NCI-H524 treated with DMSO at 0.1 percent for 48 hours (cell line): ENCODE measurements at places on chromosomes 4 and X.

DNA sequence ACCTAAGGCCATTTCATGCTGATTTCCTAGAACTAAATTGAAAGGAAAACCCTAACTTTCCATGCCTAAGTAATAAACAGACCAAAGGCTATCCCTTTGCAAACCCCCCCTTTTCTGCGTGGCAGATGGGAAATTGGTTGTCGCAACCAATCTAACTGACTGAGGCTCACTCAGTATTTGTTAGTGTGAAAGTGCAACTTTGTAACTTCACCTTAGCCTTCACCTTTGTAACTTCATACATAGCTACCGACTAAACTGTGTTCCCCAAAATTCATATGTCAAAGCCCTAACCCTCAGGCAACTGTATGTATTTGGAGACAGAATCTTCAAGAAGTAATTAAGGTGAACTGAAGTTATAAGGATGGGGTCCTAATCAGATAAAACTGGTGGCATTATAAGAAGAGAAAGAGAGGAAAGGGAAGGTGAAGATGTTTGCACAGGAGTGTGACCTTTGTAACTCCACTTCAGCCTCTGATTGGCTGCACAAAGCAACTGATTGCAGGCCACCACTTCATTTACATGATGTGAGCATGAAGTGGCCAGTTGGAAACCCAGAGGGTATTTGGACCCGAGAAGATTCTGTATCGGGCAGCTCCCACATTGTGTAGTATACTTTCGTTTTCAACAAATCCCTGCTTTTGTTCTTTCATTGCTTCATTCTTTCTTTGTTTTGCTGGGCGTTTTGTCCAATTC lies 4.9 kb upstream of the TMEM33 start:
- DNase-seq, result no peak

GRCh38 chr4:41550308-41550707 lies 12.4 kb downstream of the LIMCH1 start:
- no peak for DNase-seq

- no peak for DNase-seq
Measured at GRCh38 chrX:130028196-130028595, 45.8 kb downstream of the BCORL1 start.

GRCh38 chrX:149074398-149074797 lies 430.7 kb downstream of the IDS start:
- DNase-seq, result no peak

GRCh38 chr4:182351485-182351884 lies 108.3 kb downstream of the TENM3 start:
- no peak for DNase-seq

GRCh38 chr4:109978704-109979454 lies 66.2 kb downstream of the EGF start:
- DNase-seq, result no peak

DNA sequence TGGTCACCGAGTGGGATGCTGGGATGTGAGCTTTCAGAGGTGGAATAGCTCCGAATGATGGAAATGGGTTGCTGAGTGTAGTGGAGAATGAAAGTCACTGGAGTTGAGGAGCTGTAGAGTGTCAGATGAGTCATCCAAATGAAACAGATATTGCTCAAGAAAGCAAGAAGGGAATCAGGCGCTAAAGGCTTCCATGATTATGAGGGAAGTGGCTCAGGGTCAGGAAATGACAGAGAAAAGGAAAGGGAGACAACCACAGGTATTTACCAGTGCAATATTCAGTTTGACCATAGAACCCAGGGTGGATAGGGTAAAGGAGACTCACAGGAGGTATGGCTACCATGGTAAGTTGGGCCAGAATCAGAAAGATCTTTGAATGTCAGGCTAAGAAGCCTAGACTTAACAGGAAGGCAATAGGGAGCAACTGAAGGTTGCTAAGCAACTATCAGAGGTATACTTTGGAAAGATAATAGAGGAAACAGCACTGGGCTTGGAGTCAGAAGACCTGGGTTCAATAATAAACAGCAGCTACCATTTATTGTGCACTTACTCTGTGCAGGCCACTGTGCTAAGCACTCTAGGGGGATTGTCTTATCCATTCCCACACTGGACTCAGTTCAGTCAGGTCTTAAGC lies 11.7 kb downstream of the LAS1L start:
- no peak for DNase-seq

DNA sequence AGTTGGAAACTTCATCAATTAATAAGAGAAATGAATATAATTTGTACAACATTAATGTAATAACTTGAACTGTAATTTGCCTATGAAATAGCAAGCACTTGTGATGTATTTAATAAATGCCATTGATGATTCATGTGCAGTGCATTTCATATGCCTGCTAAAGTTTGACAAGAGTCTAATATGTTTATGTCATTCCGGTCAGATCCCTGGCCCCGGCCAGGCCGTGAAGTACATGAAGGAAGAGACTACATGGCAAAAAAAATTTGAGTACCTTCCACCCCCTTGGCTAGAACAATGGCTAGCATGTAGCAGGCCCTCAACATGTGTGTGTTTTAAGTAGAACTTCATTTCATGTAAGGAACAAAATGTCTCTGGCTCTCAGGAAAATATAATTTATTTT lies 161.3 kb downstream of the ATP10D start:
- no peak for DNase-seq

DNA sequence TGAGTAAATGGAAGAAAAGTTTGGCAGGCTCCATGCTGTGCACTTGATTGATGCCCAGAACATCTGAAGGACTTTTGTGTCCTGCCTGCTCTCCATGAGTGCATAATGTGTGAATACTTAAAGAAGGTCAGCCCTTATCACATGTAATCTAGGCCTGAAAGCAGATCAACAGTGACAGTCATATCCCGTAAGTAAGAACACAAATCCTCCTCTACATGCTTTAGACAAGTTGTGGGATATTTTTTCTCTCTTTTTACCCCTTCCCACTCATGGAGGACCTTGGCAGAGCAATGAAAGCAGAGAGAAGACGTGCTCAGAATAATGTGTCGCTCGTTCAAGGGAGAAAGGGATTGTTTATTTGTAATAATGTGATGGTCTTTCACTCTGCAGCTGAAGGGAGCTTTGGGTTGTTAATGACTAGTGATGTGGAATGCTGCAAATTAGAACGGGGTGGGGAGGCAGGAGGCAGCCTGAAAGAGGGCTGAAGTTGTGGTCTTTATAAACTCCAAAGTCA lies 286.6 kb downstream of the BMPR1B start:
- DNase-seq, result no peak

- DNase-seq, result no peak
Measured at GRCh38 chrX:65744965-65745364, 77.5 kb downstream of the MSN start.

GRCh38 chr4:101345596-101346350 lies 1.6 kb downstream of the PPP3CA start:
- DNase-seq, result peak; percentile 1

- no peak for DNase-seq
Measured at GRCh38 chr4:77801260-77801608, 17.9 kb downstream of the CNOT6L start.

GRCh38 chrX:39459952-39460351 lies 637.8 kb downstream of the BCOR start:
- no peak for DNase-seq

- DNase-seq, result no peak
Measured at GRCh38 chr4:106671716-106672115, 303.1 kb upstream of the GIMD1 start.

- DNase-seq, result no peak
Measured at GRCh38 chr4:93031431-93032098, 727.8 kb downstream of the GRID2 start.

DNA sequence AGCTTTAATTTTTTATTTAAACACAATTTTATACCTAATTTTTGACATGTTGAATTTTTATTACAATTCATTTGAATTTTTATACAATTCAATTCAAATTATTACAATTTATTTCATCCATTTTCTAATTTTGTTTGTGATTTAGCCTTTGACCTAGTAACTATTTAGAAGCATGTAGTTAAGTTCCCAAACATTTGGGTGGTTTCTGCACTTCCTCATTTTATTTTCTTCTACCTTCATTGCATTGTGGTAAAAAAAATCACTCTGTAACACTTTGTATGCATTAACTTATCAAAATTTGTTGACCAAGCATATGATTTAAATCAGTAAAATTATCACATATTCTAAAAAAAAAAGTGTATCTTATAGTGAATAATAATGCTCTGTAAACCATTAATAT lies 928.9 kb downstream of the ARAP2 start:
- DNase-seq, result no peak

DNA sequence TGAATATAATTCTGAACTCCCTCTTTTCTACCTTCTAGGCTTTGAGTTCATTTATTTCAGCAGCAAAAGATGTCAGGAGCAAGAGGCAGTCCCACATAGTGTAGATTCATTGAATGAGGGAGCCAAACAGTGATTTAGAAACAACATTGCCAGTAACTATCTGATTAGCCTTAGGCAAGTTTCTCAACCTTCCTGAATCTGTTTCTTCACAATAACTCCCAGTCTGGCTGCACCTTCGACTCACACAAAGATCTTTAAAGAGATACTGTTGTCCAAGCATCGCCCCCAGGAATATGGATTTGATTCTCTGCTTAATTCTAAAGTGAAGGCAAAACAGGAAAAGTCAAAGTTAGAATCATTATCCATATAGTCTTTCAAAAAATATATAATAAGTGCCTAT lies 1026.2 kb downstream of the DMD start:
- no peak for DNase-seq

GRCh38 chr4:169293343-169294176 lies 22.8 kb upstream of the SH3RF1 start:
- DNase-seq, result no peak

DNA sequence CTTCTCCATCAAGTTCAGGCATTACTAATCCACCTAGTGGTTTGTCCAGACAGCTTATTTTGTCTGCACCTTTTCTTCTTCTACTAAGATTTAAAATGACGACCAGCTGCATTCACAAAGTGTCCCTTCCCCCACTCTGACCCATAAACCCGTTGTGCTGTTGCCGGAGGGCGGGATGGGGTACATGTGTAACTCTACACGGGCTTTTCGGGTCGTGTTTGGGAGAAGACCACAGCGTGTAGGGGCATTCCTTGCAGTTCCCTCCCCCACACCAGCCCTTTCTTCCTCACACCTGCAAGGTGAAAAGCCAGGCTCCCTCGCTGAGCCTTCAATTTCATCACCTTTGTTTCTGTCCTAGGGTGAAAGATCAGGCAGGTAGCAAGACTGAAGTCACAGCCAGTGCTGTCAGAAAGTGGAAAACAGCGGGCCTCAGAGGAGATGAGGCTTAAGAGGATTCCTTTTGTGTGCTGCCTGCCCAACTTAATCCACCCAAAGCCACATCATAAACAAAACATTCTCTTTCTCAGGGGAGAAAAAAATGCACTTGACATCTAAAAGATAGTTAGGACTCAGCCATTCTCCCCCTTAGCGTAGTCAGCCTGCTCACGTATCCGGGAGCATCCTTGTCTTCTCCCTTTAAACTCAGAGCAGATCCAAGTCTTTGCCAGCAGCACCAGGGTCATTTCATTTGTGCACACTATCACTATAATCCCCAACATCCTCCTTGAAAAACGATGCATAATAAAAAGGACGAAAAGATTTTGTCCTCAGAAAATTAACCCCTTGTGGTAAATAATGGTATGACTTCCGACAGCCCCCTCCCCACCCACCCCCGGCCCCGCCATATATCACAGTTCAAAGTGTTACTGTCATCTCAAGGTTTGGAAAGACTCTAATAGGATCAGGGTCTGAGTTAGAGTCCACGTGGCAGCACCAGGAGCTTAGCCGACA lies 599.0 kb downstream of the RAB28 start:
- no peak for DNase-seq

- no peak for DNase-seq
Measured at GRCh38 chrX:109679820-109680219, 53.2 kb downstream of the ACSL4 start.

DNA sequence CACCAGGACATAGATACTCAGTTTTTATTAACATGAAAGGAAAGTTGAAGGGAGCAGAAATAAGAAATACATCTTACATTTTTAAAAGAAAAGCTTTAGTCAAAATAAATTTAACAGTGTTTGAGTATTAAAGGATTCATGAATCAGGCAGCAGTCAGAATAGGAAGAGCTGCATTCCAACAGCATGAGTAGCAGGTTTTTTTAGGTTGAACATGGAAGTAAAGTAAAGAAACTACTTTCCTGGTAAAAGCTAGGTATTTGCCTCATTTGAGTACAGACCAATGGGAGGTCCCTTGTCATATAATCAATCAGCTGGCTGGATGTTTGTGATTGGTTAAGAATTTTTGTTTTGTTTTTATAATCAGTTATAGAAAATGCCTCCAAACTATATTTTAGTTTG lies 645.9 kb upstream of the INTU start:
- DNase-seq, result no peak

- no peak for DNase-seq
Measured at GRCh38 chrX:150683112-150683511, 10.1 kb upstream of the MTMR1 start.

- no peak for DNase-seq
Measured at GRCh38 chr4:145289403-145290076, 109.2 kb upstream of the OTUD4 start.

GRCh38 chr4:152310257-152310656 lies 225.6 kb downstream of the FBXW7 start:
- no peak for DNase-seq

DNA sequence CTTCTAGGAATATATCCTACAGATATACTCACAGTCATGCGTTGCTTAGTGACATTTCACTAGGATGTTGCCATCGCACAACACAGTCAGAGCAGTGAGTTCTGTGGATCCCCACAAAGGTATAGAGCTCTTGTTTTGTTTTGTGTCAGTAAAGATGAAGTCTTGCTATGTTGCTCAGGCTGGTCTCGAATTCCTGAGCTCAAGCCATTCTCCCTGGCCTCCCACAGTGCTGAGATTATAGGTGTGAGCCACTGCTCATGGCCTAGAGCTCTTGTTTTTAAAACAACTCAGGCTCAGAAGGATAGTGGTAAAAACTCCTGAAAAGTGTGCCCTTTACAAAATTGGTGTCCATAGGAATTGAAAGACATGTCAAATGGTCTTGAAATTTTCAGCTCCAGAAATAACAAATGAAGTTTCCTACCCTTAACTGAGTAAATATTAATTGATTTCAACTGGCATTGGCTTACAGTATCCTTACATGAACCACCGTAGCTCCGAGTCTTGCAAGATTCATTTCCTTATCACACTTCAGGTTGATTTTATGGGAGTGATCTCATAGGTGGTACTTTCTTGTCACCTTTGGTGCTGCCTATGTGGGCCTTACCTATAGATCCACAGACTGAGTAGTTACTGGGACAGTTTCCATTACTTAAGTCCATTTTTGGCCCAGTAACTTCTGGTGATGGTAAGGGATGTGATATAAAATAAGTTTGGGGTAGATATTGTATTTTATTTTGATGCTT lies 3.6 kb downstream of the CWH43 start:
- no peak for DNase-seq
